ENCODE measurements at places on chromosomes 1 and 21. TPM values are rescaled to one million over a fixed set of nuclear protein-coding genes. Genes with fewer than 3 reads are reported as not detected.

DNA sequence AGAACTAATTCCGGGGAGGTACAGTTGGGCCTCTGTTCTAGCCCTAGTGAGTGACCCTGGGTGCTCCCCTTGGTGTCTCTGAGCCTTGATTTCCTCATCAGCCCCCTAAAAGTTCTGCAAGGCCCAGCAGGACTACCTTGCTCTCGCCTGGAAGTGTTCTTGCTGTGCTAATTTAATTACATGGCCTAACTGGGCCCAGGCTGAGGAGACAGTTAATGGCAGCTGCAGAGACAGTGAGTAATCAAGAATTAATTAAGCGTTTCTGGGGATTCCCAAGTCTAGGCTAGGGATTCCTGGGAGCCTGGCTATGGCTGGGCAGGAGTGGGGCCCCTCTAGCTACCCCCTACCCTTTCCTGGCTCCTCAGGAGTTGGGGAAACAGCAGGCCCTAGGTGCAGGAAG is 24.7 kb upstream of the DMBX1 start:
- H3K4me3 ChIP-seq, result no peak overlapping the region
- H3K27me3 ChIP-seq, result peaks cover 83% of the 10 kb centered on the region
- no peak for DNase-seq
- H3K27ac ChIP-seq, result no peak overlapping the region
- H3K36me3 ChIP-seq, result no peaks in the 10 kb centered on the region
- H3K4me1 ChIP-seq, result no peaks in the 10 kb centered on the region

DNA sequence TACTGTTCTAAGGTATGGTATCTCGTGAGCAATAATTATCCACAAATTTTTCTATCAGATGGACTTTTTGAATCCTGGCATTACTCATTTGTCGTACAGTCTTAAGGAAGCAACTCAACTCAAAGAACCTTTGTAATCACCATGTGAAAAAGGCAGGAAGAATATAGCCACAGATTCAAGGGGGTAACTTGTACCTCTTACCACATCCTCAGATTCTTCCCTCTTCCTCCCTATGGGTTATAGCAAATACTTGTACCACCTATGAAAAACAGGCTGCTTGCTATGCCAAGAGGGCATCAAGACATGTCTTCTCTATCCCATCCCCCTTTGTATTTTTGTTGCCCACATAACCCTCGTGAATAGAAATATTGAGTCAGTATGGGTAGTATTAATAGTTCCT is 616.6 kb upstream of the USP24 start:
- no peaks in the 10 kb centered on the region for H3K36me3 ChIP-seq
- peak overlapping the region; percentile 69 for H3K27ac ChIP-seq
- peaks cover 15% of the 10 kb centered on the region for H3K4me1 ChIP-seq
- no peaks in the 10 kb centered on the region for H3K27me3 ChIP-seq

DNA sequence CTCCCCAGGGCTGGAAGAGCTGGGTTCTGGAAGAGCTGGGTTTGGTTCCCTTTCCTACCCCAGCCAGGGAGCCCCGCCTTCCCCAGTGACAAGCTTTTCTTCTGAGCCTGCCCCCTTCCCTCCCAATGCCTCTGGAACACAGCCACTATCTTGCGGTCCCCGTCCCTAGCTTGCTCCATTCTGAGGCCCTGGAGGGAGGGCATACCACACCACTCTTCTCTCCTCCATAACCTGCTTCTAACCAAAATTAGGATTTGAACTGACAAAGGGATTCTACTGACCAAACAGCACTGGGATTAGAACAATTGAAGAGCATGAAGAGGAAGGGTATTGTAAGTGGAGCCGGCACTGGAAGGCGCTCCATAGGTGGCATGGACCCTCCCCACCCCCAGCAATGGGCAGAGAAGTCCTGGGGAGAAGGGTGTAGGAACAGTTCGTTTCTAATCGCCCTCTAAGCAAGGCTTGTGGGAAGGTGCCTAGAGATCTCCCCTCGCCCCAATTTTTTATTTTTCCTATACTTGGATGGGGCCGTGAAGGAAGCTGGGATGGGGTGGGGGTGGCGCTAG is 690 bp downstream of the C1orf216 start:
- peak overlapping the region; percentile 69 for H3K27ac ChIP-seq
- H3K4me3 ChIP-seq, result peak overlapping the region; percentile 82
- no peaks in the 10 kb centered on the region for H3K27me3 ChIP-seq
- H3K36me3 ChIP-seq, result peaks cover 14% of the 10 kb centered on the region

DNA sequence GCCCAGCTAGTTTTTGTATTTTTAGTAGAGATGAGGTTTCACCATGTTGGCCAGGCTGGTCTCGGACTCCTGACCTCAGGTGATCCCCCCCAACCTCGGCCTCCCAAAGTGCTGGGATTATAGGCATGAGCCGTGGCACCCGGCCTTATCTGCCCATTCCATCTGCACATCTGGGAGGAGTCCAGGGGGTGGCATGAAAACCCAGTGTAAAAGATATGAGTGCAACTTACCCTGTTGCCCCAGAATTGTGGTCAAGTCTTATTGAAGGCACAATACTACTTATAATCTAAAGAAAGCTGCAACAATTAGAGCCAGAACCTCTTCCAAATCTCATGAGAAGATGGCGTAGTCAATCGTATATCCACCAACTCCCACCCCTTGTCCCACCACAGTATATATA is 18.4 kb downstream of the CTXND2 start:
- no peaks in the 10 kb centered on the region for H3K36me3 ChIP-seq
- no peak overlapping the region for H3K27ac ChIP-seq
- H3K4me1 ChIP-seq, result no peaks in the 10 kb centered on the region
- H3K27me3 ChIP-seq, result peaks cover 3% of the 10 kb centered on the region
- H3K4me3 ChIP-seq, result no peak overlapping the region

DNA sequence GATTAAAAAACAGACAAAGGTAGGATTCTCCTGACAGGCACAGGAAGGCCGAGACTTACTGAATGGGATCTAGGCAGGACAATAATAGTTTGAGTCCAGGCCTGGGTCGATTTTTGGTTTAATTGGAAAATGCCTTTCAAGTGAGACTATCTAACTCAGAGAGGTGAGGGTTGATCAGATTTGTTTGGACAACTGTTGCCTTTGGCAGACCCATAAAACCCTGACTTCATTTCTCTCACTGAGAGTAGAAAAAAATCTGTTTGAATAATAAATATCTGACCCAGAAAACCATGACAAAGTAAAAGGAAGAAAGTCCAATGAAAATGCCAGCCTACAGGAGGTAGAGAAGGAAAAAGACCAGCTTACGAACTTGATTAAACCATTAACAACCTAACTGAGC is 12.3 kb upstream of the SLC30A10 start:
- no peaks in the 10 kb centered on the region for H3K27me3 ChIP-seq
- H3K36me3 ChIP-seq, result no peaks in the 10 kb centered on the region
- no peaks in the 10 kb centered on the region for H3K4me1 ChIP-seq
- DNase-seq, result no peak

- no peaks in the 10 kb centered on the region for H3K27me3 ChIP-seq
- peaks cover 10% of the 10 kb centered on the region for H3K4me1 ChIP-seq
- DNase-seq, result no peak
- H3K27ac ChIP-seq, result no peak overlapping the region
Observed at GRCh38 chr1:198291036-198291435, 134.2 kb downstream of the NEK7 start.

GRCh38 chr1:40267767-40268187 is 9.7 kb downstream of the ZMPSTE24 start:
- peak overlapping the region; percentile 77 for H3K27ac ChIP-seq
- no peak overlapping the region for H3K4me3 ChIP-seq
- H3K36me3 ChIP-seq, result peaks cover 25% of the 10 kb centered on the region
- peaks cover 7% of the 10 kb centered on the region for H3K4me1 ChIP-seq
- DNase-seq, result peak; percentile 97

DNA sequence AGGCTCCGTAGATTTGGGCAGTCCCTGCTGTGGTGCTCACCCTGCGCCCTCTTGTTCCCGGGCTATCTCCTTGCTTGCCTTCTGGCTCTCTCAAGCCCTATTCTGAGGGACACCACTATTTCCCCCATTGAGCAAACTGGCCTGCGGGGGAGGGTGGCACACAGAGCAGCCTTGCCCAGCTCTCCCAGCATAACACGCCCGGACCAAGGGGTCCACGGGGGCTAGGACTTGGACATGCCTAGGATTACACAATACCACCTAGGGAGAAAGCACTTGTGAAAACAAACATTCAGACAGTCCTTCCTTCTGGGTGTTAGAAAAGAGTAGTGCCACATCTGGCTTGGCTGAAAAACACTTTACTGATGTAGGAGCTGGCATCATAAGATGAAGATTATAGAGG is 7.4 kb downstream of the TADA1 start:
- H3K4me1 ChIP-seq, result no peaks in the 10 kb centered on the region
- no peak overlapping the region for H3K4me3 ChIP-seq
- H3K27me3 ChIP-seq, result no peaks in the 10 kb centered on the region
- peaks cover 16% of the 10 kb centered on the region for H3K36me3 ChIP-seq
- DNase-seq, result no peak

DNA sequence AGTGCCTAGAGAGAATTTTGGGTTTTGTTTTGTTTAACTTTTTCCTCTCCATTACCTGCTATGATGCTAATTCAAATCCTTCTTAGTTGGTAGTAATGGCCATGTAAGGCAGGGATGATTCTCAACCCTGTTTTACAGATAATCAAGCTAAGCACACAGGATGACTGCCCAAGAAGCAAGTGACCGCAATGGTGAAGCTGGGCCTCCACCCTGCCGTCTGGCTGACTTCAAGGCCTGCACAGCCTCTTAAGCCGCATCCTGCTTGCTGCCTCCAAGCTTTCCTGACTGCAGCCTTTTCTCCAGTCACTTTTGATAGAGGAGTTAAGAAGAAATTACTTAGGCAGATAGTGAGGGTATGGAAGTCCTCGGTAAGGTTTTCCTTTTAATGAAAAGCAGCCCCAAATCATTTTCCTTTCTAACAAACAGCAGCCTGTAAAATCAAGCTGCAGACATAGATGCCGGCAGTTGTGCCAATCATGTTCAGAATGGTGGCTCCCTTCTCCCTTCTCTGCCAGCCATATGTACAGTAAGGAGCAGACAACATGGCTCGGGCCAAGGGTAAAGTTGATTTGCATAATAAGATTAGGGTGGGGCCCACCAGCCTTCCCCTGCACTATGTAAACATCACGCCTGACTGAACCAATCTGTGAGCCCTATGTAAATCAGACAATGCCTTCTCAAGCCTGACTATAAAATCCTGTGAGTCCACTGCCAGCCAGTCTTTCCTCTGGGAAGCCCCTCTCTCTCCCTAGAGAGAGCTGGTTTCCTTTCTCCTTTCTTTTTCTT is 8.8 kb upstream of the CTBS start:
- H3K4me1 ChIP-seq, result no peaks in the 10 kb centered on the region
- no peak overlapping the region for H3K4me3 ChIP-seq
- H3K27ac ChIP-seq, result no peak overlapping the region
- no peaks in the 10 kb centered on the region for H3K36me3 ChIP-seq
- H3K27me3 ChIP-seq, result no peaks in the 10 kb centered on the region
- DNase-seq, result no peak

DNA sequence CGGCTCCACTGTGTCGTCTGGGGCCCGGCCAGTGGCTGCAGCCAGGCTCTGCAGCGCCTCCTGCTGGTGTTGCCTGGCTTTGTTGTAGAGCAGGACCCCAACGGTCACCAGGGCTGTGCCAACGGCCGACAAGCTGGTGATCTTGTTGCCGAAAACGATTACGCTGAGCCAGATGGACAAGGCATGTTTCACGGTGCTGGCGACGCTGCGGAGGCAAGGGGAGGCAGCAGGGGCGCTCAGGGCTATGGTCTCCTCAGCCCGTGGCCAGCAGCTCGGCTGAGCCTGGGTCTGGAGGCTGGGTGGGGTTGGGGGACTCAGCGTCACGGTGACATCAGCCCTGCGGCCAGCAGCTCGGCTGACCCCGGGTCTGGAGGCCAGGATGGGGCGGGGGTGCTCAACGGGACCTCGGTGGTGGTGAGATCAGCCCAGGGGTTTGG is 7.0 kb upstream of the CDK11B start:
- DNase-seq, result no peak
- peaks cover 6% of the 10 kb centered on the region for H3K4me1 ChIP-seq
- no peak overlapping the region for H3K4me3 ChIP-seq
- H3K27me3 ChIP-seq, result no peaks in the 10 kb centered on the region
- H3K27ac ChIP-seq, result no peak overlapping the region

GRCh38 chr1:53259932-53260331 is 21.6 kb upstream of the MAGOH start:
- peaks cover 12% of the 10 kb centered on the region for H3K36me3 ChIP-seq
- H3K4me3 ChIP-seq, result no peak overlapping the region
- peaks cover 3% of the 10 kb centered on the region for H3K4me1 ChIP-seq
- no peak for DNase-seq

DNA sequence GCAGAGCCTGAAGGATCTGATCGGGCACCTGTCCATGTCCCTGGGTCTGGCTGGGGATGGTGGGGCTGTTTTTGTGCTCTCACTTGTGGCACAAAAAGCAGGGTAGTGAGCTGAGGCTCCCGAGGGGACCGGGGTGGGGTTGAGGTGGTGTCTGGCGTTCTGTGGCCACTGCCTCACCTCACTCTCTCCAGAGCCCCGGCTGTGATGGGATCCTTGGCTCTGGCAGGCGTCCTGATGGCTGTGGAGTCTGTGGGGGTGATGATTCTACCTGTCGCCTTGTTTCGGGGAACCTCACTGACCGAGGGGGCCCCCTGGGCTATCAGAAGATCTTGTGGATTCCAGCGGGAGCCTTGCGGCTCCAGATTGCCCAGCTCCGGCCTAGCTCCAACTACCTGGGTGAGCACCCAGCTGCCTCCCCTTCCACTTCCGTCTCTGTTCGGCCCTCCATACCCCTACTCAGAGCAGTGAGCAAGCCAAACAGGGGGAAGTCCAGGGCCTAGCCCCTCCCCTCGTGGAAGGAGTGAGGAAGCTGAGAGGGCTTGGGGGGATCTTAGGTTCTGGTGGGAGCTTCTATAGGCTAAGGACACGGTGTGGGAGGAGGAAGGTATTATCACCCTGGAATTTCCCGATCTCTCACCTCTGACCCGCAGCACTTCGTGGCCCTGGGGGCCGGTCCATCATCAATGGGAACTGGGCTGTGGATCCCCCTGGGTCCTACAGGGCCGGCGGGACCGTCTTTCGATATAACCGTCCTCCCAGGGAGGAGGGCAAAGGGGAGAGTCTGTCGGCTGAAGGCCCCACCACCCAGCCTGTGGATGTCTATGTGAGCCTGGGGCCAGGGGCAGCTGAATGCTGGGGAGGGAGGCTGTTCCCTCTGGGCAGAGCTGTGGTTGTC is 7.0 kb downstream of the ADAMTSL4 start:
- H3K4me3 ChIP-seq, result no peak overlapping the region
- H3K36me3 ChIP-seq, result peaks cover 5% of the 10 kb centered on the region
- H3K27ac ChIP-seq, result no peak overlapping the region
- DNase-seq, result no peak
- H3K4me1 ChIP-seq, result peaks cover 20% of the 10 kb centered on the region

DNA sequence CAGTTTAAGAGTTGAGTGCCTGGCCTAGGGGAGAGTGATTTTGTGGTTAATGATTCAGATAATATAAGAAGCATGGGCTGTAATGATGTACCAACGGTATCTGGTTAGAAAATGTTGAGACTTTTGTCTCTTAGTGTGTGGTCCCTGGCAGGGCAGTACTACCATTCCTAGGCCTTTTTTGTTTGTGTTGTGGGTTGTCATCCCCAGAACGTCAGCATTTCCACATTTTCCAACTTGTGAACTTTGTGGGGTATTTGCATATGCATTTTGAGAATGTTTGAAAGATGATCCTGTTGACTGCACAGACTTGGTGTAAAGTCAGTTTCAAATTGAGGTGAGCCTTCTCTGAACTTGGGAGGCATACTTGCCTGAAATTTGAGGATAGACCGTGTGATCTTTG is 11.4 kb downstream of the NEK7 start:
- peaks cover 2% of the 10 kb centered on the region for H3K36me3 ChIP-seq
- DNase-seq, result peak; percentile 75
- peaks cover 17% of the 10 kb centered on the region for H3K4me1 ChIP-seq
- no peak overlapping the region for H3K4me3 ChIP-seq
- H3K27me3 ChIP-seq, result no peaks in the 10 kb centered on the region
- H3K27ac ChIP-seq, result no peak overlapping the region

Gene ECM1
- 17.2 TPM for total RNA-seq

Gene HCRTR1
- not detected for total RNA-seq

Gene SPRR2E
- not detected for total RNA-seq

Gene KRTAP19-1
- total RNA-seq, result not detected

Gene RYR2
- not detected for total RNA-seq

Gene AMIGO1
- total RNA-seq, result 1.6 TPM

Gene LCE6A
- total RNA-seq, result not detected

Gene HJV
- total RNA-seq, result not detected

Gene BLACAT1
- total RNA-seq, result under 0.01 TPM

All from IMR-90 (cell line).